ENCODE measurements at places on chromosomes 7 and 10. TPM values are rescaled to one million over a fixed set of nuclear protein-coding genes. Genes with fewer than 3 reads are reported as not detected.

OPN1SW gene
- not detected for total RNA-seq

DNA sequence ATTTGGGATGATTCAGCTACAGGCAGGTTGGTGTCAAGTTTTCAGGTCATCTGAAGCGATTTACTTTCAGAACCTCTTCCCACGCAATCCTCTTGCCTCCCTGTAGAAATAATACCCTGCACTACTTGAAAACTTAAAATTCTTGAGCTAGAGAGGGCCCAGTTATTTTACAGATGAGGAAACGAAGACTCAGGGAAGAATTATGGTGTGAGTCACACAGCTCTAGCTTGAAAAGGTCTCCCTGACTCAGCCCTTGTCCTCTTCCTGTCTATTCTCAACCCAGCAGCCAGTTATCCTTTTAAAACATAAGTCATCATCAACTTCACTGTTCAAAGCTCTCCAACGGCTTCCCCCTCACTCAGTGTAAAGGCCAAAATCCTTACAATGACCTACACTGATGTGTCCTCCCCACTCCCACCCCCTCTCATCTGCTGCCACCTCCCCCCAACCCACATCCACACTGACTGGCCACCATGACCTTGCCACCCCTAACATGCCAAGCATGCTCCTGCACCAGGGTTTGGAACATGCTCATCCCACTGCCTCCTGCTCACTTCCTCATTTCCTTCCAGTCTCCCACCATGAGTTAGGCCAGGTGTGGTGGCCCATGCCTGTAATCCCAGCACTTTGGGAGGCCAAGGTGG lies 3.4 kb downstream of the DNMBP start:
- H3K27ac ChIP-seq: peak overlapping the region; percentile 91
- DNase-seq: peak; percentile 96
- H3K4me1 ChIP-seq: peaks cover 77% of the 10 kb centered on the region
- peaks cover 42% of the 10 kb centered on the region for H3K36me3 ChIP-seq
- H3K4me3 ChIP-seq: peak overlapping the region; percentile 94
- no peaks in the 10 kb centered on the region for H3K27me3 ChIP-seq

- no peak overlapping the region for H3K27ac ChIP-seq
- peaks cover 41% of the 10 kb centered on the region for H3K4me1 ChIP-seq
- peaks cover 34% of the 10 kb centered on the region for H3K36me3 ChIP-seq
- H3K4me3 ChIP-seq: no peak overlapping the region
These were observed 75.0 kb upstream of the CTBP2 start for GRCh38 chr10:125235093-125236069.

GRCh38 chr10:11593612-11594011 lies 17.8 kb downstream of the USP6NL start:
- peaks cover 12% of the 10 kb centered on the region for H3K4me1 ChIP-seq
- H3K27me3 ChIP-seq: no peaks in the 10 kb centered on the region
- no peaks in the 10 kb centered on the region for H3K36me3 ChIP-seq
- H3K27ac ChIP-seq: no peak overlapping the region
- no peak overlapping the region for H3K4me3 ChIP-seq

DNA sequence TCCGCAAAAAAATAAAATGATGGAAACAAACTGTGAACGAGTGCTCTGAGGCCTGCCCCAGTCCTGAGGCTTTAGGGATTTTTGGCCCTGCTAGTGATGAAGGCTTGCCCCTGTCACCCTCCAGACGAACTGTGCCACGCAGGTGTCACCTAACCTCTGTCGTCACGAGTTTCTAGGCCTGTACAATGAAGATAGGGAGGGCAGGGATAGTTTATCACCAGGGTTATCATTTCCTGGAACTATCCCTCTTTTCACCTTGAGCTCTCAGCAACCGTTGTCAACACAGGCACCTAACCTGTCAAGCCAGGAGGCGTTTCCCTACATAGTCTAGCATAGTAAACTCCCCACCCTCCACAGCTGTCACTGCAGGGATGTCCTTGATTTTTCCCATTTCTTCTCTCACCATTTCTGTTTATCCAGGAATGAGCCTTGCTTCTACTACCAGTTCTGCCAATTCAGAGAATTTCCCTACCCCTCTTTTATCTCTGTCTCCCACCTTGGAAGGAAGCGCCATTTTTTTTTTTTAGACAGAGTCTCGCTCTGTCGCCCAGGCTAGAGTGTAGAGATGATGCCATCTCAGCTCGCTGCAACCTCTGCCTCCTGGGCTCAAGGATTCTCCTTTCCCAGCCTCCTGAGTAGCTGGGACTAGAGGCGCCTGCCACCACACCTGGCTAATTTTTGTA lies 2.2 kb upstream of the ACHE start:
- no peaks in the 10 kb centered on the region for H3K36me3 ChIP-seq
- peaks cover 28% of the 10 kb centered on the region for H3K27me3 ChIP-seq
- H3K4me1 ChIP-seq: peaks cover 6% of the 10 kb centered on the region
- DNase-seq: no peak
- no peak overlapping the region for H3K27ac ChIP-seq
- H3K4me3 ChIP-seq: no peak overlapping the region

DNA sequence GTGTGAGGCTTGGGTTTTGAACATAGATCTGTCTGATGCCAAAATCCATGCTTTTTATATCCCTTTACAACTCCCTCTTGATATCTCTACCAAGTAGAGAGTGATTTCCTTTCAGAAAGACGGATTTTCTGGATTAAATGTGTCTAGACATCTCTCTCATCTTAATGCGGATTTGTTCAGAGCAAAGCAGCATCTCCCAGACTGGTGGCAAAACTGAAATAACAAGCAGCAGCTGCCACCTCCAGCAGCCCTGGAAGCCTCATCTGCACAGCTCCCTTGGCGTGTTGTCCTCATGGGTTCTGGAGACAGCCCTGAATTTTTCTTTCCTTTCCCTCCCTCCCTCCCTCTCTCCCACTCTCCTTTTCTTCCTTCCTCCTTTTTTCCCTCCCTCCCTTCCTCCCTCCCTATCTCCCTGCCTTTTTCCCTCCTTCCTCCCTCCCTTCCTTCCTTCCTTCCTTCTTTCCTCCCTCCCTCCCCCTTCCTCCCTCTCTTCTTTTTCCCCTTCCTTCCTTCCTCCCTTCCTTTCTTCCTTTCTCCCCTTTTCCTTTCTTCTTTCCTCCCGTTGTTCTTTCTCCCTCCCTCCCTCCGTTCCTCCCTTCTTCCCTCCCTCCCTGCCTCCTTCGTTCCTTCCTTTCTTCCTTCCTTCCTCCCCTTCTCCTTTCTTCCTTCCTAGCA lies 639.9 kb downstream of the TYW1 start:
- H3K36me3 ChIP-seq: peaks cover 7% of the 10 kb centered on the region
- H3K4me3 ChIP-seq: no peak overlapping the region
- H3K27me3 ChIP-seq: no peaks in the 10 kb centered on the region
- DNase-seq: no peak
- no peak overlapping the region for H3K27ac ChIP-seq
- H3K4me1 ChIP-seq: no peaks in the 10 kb centered on the region

- H3K27ac ChIP-seq: peak overlapping the region; percentile 62
- peaks cover 5% of the 10 kb centered on the region for H3K36me3 ChIP-seq
These were observed 86.0 kb upstream of the PODXL start for GRCh38 chr7:131642429-131642828.
